ENCODE measurements at places on chromosomes 6 and 20.

DNA sequence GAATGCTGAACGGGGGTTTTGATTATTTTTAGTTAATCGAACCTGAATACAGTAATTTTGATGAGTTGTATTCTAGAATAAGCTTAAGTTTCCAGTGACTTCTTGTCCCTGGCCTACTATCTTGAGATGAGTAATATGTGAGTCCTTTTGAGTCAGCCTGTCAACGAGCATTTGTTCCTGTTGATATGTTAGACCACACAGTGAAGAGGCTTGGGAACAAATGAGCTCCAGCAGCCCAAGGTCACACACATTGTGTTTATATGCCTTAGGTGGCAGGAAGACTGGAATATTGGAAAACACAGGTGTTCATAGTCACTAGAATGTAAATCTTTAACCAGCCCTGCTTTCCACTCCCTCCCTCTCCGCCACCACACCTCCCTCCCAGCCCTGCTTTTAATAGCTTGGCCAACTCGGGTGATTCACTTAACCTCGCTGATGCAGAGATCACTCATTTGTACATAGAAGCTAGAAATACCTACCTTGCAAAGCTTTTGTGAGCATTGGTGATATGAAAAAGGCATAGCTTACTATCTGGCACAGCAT is 9.1 kb downstream of the SMPDL3A start:
- no peak for DNase-seq

DNA sequence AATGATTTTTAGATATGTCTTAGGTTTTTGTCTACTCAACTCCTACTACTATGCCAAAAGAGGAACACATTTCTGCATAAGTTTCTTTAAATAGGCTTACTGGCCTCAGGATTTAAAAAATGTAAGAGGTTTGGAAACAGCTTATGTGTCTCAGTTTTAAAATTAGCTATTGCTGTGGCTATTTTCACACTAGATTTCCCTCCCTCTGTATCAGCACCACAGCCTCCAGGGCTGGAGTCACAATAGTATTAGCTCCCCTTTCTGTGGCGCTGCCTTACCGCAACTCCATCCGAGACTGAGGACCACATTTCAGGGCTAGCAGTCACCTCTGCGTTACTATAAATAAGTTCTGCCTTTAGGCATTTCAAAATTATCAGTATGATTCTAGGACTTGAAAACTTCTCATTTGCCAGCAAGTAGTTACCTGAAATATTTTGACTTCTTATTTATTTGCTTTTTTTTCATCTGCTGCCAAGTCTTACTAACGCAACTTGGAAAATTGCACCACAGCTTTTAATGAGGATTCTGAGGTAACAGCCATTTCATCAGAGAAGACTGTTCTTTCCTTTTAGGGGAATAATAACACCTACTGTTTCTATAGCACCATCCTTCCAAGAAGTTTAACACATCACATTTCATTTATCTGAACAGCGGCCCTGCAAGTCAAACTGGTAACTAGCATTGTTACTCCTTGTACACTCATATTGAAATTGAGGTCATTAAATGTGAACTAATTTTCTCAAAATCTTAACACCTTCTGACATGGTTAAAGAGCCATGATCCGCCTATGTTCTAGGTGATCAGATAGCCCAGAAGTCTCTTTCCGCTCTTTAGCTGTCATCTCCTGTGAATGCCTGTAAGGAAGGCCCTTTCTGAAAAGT is 105.9 kb downstream of the GJA10 start:
- DNase-seq = no peak

GRCh38 chr20:58877050-58877975 is 24.8 kb downstream of the GNAS start:
- DNase-seq = no peak

DNA sequence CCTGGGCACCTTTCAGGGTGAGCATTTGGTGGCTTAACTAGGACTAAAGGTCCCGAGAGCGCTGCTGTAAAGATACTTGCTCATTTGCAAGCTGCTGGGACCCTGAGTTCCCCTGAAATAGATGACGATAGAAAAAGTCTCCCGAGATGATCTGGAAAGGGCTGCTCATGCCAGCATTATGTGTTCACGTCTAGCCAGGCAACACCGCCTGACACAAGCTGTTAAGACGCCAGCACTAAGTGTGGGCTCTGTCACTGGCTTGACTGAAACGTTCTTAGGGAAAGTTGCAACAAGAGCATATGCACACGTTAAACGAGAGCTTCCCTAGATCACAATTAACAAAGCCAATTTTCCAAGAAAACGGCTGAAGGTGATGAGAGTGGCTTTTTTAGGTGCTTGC is 113.7 kb downstream of the SLC23A2 start:
- no peak for DNase-seq

- DNase-seq = no peak
These were observed 196.5 kb upstream of the OPRM1 start for GRCh38 chr6:153842491-153842890.

GRCh38 chr20:56630506-56631317 is 1.6 kb downstream of the TFAP2C start:
- DNase-seq = no peak

DNA sequence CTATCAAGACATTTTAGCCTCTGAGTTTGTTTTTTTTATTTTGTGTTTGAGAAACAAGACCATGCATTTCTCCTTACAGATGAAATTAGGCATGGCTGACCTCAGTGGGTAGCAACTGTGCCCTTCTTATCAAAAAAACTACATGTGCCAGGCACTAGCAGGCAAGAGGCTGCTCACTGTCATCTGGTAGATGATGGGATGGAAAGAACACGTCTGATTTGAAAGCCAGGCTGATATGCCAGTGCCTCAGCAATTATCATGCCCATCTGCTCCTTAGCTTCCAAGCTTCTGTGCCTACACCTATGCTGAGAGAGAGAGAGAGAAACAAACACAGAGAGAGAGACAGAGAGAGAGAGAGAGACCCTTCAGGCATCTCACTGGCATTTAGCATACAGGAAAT is 149.9 kb downstream of the C6orf118 start:
- DNase-seq = no peak

DNA sequence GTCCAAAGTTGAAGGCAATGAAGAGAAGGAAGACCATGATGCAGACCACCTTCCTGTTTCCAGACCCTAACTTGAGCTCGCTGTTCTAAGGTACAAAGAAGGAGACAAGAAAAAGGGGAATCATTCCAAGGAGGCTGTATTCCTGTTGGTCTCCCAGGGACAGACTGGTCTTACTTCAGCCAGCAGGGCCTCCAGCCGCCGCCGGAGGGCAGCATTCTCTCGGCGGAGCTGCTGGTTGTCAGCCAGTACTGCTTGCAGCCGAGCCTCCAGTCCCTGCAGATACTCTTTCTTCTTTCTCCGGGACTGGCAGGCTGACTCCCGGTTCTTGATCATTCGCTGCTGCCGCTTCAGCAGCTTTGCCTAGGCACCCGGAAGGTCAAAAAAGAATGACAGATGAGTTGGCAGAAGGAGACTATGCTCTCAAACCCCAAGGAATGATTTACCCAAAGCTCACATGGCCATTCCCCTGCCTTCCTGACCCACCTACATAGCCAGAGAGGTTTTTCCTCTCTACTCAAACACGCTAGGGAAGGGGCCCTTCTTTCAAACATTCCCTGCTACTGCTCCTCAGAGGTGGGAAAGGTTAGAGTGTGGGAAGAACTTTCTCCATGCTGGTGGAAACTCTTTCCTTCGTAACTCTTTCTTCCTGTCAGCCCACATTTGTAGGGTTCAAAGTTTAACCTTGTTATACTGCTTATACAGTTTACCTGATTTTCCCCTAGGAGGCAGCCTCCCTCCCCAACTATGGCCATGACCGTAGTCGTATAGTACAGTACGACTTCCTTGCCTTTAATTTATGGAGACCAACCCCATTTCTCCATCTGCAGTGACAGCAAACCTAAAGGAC is 9.0 kb downstream of the ATF6B start:
- peak; percentile 34 for DNase-seq

- no peak for DNase-seq
These were observed 327.0 kb downstream of the C6orf118 start for GRCh38 chr6:164982389-164982788.

DNA sequence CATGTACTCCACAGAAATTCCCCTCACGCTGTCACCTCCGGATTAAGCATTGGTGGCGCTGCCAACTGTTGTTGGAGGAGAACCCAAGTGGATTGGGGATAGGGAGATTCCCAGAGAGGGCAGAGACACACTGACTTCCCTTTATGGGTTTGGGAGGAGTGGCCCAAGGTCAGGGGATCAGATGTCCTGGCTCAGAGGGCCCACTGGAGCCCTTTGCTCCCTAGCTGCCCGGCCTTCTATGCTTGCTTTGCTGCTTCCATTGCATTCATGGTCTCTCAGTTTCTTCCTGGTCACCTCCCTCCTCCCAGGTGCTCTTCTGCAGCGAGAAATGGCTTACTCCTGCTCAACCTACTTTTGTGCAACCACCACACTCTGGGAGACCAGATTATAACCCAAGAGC is 14.3 kb downstream of the CUL9 start:
- no peak for DNase-seq

GRCh38 chr6:29705389-29706231 is 17.6 kb upstream of the HLA-F start:
- no peak for DNase-seq

GRCh38 chr6:88870717-88871330 is 92.6 kb downstream of the RNGTT start:
- DNase-seq = no peak

- DNase-seq = no peak
These were observed 3.0 kb downstream of the TCEA2 start for GRCh38 chr20:64065974-64066343.
